Fibroblast of lung (primary cell): ENCODE measurements at places on chromosomes 3 and 15. TPM values are rescaled to one million over a fixed set of nuclear protein-coding genes. Genes with fewer than 3 reads are reported as not detected.

- H3K27ac ChIP-seq, result no peak overlapping the region
- H3K27me3 ChIP-seq, result no peaks in the 10 kb centered on the region
- no peaks in the 10 kb centered on the region for H3K36me3 ChIP-seq
- H3K4me1 ChIP-seq, result no peaks in the 10 kb centered on the region
- DNase-seq, result no peak
These were observed 12.2 kb downstream of the NKIRAS1 start for GRCh38 chr3:23904545-23904944.

GRCh38 chr3:20080956-20081554, 40.8 kb downstream of the KAT2B start:
- no peaks in the 10 kb centered on the region for H3K27me3 ChIP-seq
- H3K36me3 ChIP-seq, result no peaks in the 10 kb centered on the region
- H3K4me3 ChIP-seq, result no peak overlapping the region

- no peaks in the 10 kb centered on the region for H3K36me3 ChIP-seq
- DNase-seq, result peak; percentile 42
- peaks cover 12% of the 10 kb centered on the region for H3K4me1 ChIP-seq
These were observed 381.8 kb upstream of the THBS1 start for GRCh38 chr15:39199076-39199475.

DNA sequence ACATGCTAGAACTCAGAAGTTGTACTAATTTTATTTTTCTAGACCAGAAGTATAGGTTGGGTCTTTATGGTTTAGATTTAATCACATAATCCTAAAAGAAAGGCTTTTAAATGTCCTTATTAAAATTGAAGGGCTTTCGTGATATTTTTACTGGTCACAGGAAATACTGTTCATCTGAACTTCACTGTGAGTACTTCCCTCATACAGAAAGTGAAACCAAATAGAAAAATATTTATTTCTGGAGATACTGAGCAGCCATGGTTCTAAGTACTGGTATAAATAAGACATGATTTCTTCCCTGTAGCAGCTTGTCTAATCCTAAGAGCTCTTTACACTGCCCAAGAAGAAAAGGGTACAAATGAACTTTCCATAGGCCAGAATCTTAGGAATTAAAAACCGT, 2.0 kb downstream of the SNRK start:
- no peaks in the 10 kb centered on the region for H3K36me3 ChIP-seq
- no peaks in the 10 kb centered on the region for H3K27me3 ChIP-seq
- H3K27ac ChIP-seq, result peak overlapping the region; percentile 40

DNA sequence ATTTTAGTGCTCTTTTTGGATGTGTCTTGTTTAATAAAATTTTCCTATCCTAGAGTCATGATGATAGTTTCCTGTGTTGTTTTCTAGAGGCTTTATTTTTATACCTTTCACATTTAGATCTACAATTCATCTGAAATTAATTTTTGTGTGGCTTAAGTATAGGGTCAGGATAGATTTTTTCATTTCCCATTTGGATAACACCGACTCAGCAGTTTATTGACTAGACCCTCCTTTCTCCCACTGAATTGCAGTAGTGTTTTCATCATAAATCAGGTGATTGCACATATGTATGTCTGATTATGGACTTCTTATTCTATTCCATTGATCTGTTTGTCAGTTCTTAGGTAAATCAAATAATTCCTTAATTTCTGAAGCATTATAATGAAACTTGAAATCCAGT, 10.4 kb downstream of the PRR23A start:
- DNase-seq, result no peak
- H3K36me3 ChIP-seq, result no peaks in the 10 kb centered on the region
- no peak overlapping the region for H3K27ac ChIP-seq

DNA sequence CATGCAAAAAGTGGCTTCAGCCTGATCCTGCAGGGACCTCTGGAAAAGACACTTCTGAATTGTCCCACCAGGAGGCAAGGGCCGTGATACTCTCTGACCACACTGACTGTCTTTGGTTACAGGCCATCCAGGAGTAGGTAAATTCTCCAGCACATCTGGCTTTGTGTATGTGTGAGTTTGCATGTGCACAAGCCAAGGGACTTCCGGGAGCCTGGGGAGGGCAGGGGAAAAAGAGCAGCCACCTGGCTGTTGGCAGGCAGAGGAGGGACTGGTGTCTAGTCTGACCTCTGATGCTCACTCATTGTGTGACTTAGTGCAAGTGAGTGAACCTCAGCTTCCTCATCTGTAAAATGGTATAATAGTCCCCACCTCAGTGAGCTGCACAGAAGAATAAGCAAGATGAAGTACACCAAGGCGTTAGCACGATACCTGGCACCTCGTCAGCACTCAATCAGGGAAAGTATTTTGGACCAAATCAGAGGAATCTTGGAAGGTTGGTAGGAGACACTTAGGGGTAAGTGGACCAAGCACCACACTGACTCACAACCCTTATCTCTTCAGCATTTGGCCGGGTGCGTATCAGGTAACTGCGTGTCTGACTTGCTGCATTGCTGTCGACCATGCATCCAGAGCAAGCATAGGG, 19.1 kb downstream of the KLHL6 start:
- no peaks in the 10 kb centered on the region for H3K4me1 ChIP-seq
- H3K4me3 ChIP-seq, result no peak overlapping the region
- DNase-seq, result no peak

- no peak overlapping the region for H3K27ac ChIP-seq
- no peak overlapping the region for H3K4me3 ChIP-seq
- no peaks in the 10 kb centered on the region for H3K27me3 ChIP-seq
These were observed 61.0 kb downstream of the ZBBX start for GRCh38 chr3:167318996-167319615.

DNA sequence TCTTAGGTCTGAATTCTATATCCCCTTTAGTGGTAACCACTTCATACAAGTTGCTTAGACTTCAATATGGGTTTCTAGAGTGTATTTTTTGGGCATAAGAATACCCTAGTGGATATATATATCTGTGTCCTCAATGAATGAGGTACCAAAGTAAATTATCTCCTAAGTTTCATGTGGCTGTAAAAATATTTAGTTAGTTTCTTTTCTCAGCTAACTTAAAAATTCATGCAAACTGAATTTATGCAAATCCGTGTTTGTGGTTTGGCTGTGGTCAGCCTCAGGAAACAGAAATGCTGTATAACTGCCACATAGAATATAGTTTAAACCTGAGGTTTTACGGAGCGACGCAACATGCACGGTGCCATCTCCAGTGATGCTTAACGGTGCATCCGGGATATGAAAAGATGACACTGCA, 80.3 kb downstream of the PEX5L start:
- H3K36me3 ChIP-seq, result no peaks in the 10 kb centered on the region
- H3K27ac ChIP-seq, result no peak overlapping the region
- no peak for DNase-seq
- no peak overlapping the region for H3K4me3 ChIP-seq
- no peaks in the 10 kb centered on the region for H3K4me1 ChIP-seq

DNA sequence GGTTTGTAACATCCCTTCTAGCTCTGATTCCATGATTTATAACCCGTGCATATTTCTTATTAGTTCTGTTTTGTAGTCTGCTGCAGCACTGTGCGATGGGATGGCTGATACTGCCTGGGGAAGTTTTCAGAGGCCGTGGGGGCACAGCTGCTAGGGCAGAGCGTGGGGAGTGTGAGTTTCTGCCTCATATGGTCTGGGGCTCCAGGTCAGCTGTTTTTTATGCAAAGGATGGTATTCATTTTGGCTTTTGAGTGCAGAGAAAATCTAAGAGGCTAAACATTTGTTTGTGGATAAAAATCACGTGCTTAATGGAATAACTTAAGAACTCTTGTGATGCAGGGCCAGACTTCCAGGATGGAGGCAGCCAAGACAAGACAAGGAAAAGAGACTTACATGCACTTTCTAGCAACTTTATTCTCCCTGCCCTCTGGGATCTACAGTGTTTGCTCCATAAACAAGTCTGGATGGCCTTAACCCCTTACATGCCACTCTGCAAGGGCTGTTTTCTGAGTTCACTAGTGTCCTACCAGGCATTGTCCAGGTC, 45.5 kb upstream of the CFAP161 start:
- peaks cover 4% of the 10 kb centered on the region for H3K4me1 ChIP-seq
- no peaks in the 10 kb centered on the region for H3K36me3 ChIP-seq
- no peak overlapping the region for H3K4me3 ChIP-seq

- no peak overlapping the region for H3K27ac ChIP-seq
- no peaks in the 10 kb centered on the region for H3K27me3 ChIP-seq
- DNase-seq, result no peak
- H3K4me1 ChIP-seq, result no peaks in the 10 kb centered on the region
- H3K36me3 ChIP-seq, result no peaks in the 10 kb centered on the region
These were observed 185.2 kb upstream of the TSC22D2 start for GRCh38 chr3:150222691-150223489.

- H3K27me3 ChIP-seq, result no peaks in the 10 kb centered on the region
- H3K27ac ChIP-seq, result no peak overlapping the region
These were observed 78.4 kb upstream of the LIMD1 start for GRCh38 chr3:45515999-45516725.

DNA sequence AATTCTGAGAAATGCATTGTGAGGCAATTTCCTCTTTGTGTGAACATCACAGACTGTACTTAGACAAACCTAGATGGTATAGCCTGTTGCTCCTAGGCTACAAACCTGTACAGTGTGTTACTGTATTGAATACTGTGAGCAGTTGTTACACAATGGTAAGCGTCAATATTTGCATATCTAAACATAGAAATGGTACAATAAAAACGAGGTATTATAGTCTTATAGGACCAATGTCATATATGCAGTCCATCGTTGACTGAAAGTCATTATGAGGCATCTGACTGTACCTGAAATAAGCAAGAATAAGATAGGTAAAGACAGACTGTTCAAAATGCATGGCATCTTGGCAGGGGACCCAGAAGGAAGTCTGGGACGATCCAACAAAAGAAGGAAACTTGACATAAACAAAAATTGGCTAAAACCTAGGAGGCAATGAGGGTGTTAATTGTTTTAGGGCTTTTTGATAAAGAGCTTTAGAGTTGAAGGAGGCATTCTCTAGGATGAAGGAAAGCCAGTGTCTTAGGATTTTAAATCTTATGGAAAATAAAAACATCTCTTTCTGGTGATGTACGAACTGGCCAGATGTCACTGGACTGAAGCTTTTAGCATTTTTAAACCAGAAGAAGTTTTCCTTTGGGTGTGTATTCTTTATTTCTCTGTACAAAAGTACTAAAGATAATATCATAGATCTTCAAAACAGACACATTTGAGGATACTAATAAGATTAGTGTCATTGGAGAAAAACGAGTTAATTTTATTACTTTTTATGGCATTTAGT, 9.2 kb upstream of the SPRED1 start:
- H3K27me3 ChIP-seq, result no peaks in the 10 kb centered on the region
- no peak overlapping the region for H3K4me3 ChIP-seq
- no peak for DNase-seq

The GOLGA8G gene
- not detected in 2 replicates for polyA plus RNA-seq

The OR5K2 gene
- not detected in 2 replicates for polyA plus RNA-seq

The ROBO1 gene
- polyA plus RNA-seq, result 51.2 and 53.8 TPM in 2 replicates

The ALDH1A2 gene
- 1.1 and 1.8 TPM in 2 replicates for polyA plus RNA-seq

The CCR3 gene
- polyA plus RNA-seq, result 0.03 and 0.16 TPM in 2 replicates
